Stimulated activated CD4-positive, alpha-beta T cell treated with anti-CD3 and anti-CD28 coated beads, Interleukin-4, amount 100 ng/mL, for 4 hours (primary cell): ENCODE measurements at places on chromosomes 4 and X.

- no peak for DNase-seq
Measured at GRCh38 chr4:184382189-184382846, 92.0 kb downstream of the IRF2 start.

GRCh38 chr4:142480244-142480643 is 365.9 kb downstream of the INPP4B start:
- DNase-seq, result no peak

GRCh38 chrX:111167334-111167733 is 71.3 kb downstream of the PAK3 start:
- no peak for DNase-seq

DNA sequence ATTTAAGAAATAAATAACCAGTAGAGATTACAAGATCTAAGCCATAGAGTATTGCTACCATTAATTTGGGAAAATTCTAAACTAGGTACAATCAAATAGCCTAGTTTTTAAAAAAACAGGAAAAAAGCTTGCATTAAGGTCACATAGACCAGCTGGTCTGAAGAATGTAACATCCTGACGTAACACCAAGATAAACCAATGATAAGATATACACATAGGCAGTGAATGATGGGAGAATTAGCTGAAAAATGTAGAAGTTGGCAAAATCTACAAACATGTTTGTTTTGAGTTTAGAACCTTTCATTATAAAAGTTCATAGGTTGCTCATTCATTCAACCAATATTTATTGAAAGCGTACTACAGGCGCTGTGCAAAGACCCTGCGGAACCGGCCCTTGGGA is 120.0 kb downstream of the SH3RF1 start:
- no peak for DNase-seq

DNA sequence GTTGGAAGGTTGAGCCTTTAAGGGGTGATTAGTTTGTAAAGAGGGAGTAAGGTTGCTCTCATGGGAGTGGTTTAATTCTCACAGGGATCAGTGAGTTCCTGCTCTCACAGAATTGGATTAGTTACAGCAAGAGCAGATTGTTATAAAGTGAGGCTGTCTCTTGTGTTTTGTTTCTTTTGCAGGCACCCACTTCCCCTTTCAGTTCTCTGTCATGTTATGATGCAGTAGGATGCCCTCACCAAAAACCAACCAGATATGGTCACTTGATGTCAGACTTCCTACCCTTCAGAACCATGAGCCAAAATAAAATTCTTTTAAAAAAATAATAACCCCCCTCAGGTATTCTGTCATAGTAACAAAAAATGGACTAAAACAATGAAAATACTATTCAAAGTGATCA is 19.9 kb upstream of the IGSF1 start:
- no peak for DNase-seq

DNA sequence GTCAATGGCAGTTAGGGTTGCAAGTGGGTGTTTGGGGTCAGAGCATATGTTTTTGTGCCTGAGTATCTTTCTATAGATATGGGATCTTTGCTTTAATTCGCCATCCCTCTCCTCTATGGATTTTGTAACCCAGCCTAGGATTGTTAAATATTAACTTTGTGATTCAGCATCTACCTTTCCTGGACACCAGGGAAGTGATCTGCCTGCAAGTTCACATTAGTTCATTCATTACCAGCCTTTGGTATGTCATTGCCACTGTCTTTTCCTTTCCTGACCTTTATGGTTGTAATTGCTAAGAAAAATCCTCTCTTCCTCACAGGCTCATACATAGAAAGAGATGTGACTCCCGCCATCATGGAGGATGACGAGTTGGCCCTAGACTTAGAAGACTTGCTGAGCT is 73.8 kb downstream of the KIT start:
- DNase-seq, result no peak

DNA sequence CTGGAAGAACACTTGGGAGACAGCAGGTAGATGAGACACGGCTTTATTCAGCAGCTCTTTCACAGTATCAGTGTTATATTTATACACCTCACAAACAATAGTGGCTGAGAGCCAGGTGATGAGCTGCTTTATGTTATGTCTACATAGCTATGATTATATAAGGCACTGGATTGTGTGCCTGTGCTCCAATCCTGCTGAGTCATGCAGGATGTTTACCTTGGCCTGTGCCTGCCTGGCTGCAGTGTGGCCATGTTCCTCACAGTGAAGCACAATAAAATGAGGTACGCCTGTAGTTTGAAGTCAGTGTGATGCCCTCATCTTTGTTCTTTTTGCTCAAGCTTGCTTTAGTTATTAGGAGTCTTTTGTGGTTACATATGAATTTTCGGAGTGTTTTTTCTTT is 31.3 kb downstream of the CXCL13 start:
- DNase-seq, result no peak

DNA sequence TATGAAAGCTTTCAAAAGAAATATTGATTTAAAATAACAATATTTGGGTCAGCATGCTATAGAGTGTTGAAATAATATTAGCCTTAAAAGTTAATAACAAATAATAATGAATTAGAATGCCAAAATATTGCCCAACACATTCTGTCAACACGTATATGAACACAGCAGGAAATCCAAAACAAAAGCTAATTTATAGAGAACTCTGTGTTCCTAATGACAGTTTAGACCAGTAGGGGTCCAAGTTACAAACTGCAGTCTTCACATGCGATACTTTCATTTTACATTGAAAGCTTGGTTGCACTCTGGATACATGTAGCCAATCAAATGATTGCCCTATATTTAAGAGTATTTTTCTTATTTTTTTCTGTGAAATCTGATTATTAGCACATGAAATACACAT is 274.4 kb downstream of the DCTD start:
- no peak for DNase-seq

DNA sequence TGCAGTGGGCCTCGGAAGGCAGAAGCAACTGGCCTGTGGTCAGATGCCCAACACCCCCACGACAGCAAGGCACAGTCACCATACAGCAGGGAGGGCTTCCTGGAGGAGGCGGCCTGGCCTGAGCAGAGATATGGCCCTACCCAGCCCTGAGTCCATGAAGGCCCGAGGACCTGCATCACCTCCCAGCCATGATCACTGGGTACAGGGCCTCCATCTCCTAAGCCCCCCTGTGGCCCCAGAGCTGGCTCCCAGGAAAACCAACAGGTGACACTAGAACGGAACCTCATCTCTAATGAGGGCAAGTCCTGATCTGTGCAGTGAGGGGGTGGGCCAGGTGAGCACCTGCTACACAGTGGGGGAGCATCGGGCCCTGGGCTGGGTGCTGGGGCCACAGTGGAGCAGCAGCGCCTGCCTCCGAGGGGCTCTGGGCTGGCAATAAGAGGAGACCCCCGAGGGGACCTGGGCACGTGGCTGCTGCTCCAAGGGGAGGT is 26.2 kb upstream of the MXD4 start:
- DNase-seq, result no peak

DNA sequence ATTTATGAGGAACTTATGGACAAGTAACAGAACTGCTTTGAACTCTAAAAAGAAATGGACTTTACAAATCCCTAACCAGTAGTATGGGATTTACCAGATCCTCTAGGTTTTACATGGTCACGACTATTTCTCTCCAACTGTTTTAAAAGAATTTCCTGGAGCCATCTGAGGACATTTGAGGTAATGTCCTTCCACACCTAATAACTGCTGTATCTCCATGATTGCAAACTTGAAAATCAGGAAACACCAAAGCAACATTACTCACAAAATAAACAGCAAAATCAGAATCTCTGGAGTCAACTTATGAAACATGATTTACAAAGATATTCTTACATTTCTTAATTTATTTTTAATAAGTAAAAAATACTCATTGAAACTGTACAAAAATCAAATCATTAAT is 58.0 kb downstream of the STAP1 start:
- no peak for DNase-seq

DNA sequence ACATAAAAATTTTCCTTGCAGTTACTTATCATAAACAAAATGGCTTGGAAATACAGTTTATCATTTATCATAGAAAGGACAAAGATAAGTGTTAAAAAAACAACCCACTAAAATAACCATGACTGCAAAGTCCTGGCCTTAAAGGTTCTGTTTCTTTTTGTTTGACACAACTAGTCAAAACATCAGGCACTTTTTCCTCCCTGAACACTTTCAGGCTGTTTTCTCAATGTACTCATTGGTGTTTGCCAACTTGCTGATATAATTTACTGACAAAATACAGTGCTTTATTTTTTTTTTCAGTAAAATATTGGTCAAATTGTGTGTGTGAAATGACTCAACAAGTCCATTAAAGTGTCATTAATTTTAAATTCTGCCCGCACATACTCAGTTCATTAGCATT is 156.6 kb downstream of the ADGRL3 start:
- DNase-seq, result no peak

- DNase-seq, result no peak
Measured at GRCh38 chrX:7119950-7120877, 27.3 kb upstream of the STS start.

DNA sequence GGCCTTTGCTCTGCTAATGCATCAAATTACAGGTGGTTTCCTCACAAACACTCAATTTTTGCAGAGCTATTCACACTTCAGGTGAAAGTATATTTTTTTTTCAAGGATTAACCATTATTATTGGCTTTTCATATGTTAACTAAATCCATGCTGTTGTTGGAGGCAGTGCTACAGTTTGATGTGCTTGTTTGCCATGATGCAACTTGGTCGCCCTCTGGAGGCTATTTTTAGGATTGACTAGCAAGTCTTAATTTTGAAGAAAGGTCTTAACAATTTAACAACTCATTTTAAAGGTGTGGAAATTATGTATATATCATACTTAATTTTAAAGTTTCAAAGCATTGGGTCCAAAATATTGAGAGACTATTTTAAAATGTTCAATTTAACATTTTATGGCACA is 168.8 kb upstream of the FAM47A start:
- DNase-seq, result no peak

DNA sequence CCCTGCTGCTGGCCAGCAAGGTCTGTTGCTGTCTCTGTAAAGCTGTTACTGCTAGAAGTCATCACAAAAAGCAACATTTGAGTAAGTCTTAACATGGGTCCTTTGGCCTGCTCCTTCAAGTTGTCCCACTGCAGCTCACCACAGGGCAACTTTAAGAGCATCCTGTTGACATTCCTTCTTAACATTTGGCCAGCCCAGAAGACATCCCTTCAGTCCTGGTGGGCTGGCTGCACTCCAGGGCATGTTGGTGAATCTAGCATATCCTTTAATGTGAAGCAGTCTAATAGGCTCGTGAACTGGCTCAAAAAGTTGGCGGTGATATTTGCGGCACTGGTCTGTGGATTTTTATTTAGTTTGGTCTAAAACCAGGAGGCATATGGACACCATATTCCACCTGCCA is 92.2 kb upstream of the MAML3 start:
- DNase-seq, result no peak

GRCh38 chr4:10974371-10974770 is 289.8 kb upstream of the CLNK start:
- DNase-seq, result no peak

GRCh38 chr4:13711233-13711785 is 83.8 kb upstream of the BOD1L1 start:
- no peak for DNase-seq

GRCh38 chrX:123083924-123084323 is 100.2 kb upstream of the GRIA3 start:
- no peak for DNase-seq

DNA sequence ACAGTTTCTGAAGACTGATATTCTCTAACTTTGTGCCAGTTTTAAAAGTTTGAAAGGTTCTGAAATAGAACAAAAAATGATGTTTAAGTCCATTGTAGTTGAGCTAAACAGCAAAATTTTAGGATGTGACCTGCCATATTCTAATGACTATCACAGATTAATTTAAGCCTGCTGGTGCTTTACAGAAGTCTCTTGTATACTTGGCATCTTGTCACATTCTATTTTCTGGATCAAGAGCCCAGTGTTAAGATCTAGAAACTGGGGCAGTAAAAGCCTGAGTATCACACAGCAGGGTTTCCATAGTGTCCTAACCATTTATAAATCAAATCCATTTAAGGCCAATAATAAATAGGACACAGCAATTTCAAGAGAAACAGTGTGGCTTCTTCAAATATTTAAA is 12.4 kb downstream of the FSTL5 start:
- no peak for DNase-seq

- no peak for DNase-seq
Measured at GRCh38 chrX:72207366-72207765, 25.8 kb downstream of the PIN4 start.

DNA sequence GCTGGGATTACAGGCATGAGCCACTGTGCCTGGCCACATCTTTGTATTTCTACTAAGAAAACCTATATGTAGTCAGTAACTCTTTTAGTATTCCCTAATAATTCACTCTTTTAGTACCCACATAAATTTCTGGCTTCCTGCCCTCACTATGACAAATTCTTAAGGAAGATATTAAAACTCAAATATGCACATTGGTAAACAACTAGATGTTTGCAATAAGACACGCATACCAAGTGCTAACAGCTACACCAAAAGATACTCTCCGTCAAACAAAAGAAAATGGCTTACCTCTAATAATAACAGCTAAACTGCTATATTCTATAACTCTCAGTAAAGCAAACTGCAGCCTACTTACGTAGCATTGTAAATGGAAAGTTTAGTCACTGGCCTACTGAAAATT is 6.3 kb downstream of the UBA6 start:
- DNase-seq, result no peak

DNA sequence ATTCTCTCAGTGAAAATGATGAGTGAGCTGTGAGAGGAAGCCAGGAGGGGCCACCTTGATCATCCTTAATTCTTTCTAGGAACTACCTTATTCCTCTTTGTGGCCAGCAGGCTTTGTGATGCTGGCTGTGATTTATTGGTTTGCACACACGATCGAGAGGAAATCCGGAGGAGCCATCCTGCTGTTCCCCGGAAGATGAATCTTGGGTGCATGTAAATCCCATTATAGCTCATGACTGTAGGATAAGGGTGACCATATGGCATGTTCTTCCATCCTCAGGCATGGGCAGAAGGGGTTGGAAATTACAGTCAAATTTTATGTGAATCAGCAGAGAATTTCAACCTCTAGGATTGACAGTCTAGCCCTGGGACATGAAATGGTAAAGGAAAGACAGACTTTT is 254.5 kb downstream of the UNC5C start:
- DNase-seq, result no peak

- peak; percentile 44 for DNase-seq
Measured at GRCh38 chr4:26058537-26058936, 144.5 kb downstream of the SMIM20 start.

GRCh38 chrX:101639583-101639982 is 20.1 kb downstream of the ARMCX2 start:
- DNase-seq, result no peak

GRCh38 chr4:153528705-153529485 is 62.7 kb downstream of the TMEM131L start:
- DNase-seq, result no peak

DNA sequence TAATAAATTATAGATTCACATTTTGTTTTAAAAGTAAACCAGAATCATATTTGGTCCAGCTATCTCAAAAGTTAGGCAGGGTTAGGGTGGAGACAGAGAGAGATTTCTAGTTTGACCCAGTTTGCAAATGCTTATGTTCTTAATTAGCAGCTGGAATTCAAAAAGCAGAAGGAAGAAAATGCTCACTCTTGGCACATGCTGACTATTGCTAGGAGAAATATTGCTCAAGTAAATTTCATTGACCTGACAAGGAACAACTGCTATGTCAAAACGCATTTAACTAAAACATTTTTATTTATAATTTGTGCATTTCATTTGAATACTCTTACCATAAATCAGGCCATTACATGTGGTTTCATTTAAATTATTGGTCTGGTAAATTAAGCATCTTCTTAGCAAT is 131.8 kb downstream of the GLRA3 start:
- DNase-seq, result no peak
